Left cardiac atrium (tissue), 4 donors: ENCODE measurements at places on chromosomes 3 and 15.

DNA sequence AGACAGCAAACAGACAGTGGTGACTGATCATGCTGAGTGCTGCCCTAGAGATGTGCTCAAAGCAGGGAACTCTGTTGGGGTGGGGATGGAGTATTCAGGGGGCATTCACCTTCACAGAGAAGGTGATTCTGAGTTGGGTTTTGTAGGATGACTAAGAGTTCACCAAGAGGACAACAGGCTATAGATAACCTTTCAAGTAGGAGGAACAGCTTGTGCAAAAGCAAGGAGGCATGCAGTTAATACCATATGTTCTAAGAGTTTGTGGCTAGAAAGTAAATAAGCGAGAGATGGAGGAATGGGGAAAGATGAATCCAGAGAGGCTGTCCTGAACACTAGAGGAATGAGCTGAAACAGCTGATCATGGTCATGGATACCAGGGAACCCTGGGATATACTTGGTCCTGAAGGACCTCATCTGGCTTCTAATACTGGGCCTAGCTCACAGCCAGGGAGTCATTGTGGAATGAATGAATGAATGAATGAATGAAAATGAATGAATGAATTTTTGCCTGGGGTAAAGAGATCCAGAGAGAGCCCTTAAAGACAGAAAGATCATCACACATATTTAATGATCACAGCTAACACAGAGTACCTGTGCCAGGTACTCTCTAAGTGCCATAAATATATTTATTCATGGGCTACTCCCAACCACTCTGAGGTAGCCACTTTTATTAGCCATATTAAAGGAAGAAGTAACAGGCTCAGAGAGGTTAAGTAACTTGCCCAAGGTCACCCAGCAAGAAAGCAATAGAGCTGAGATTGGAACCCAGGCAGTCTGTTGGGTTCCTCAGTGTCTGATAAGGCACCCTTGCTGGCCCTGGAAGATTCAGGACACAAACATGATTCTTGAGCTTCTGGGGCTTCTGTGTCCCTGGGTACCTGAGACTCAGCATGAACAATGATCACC, 22.0 kb downstream of the SMAD6 start:
- DNase-seq, result peak; percentile 1

DNA sequence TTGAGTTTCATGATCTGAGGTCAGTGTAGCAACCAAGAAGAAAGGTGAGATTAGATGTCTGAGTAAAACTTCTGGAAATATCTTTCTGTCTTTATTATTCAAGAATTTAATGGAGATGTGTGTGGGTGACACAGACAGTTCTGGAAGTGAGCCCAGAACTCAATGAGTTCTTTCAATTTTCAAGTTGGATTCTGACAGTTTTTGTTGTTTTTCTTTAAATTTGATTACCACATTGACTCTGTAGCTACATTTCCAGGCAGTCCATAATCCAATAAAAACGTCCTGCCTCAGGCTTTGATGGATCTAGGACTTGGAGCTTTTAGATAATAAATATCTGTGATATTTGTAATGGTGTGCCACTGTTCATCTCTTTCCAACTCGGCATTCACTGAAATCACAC, 3.9 kb upstream of the PARP14 start:
- no peak for DNase-seq

GRCh38 chr15:89495638-89496145, 691 bp downstream of the RHCG start:
- no peak for DNase-seq

- no peak for DNase-seq
These were observed 31.0 kb downstream of the ANP32A start for GRCh38 chr15:68789534-68790241.

- no peak for DNase-seq
These were observed 112.1 kb downstream of the IQSEC1 start for GRCh38 chr3:12961007-12961696.

DNA sequence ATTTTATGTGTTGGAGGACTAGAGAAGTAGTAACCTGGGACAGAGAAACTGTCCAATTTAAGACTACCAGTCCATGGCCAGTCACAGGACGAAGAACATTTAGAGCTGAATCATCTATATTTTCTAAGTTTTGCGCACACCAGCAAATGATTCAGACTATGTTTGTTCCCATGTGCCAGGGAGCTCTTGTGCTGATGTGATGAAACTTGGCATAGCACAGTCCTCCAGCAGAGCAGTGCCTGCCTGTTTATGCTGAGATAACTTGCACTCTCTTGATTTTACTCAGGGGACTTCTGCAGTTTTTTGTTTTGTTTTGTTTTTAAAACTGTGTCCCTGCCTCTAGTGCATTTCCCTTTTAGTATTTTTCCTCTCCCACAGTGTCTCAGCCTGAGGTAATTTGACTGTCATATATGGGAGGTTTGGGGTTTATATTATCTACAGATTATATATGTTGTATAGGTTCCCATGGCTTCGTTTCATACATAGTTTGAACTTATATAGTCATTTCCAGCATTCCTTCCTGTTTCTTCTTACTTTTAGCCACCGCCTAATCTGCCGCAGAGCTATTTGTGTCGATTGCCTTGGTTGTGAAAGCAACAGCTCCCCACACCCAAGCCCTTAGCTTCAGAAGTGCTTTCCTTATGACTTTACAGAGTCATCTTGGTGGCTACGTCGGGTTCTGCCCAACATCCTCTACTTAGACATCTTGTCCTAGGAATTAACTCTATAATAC, 45.5 kb downstream of the PPM1L start:
- DNase-seq, result peak; percentile 48
